PC-9 (cell line): ENCODE measurements at places on chromosomes 5 and 9. TPM values are rescaled to one million over a fixed set of nuclear protein-coding genes. Genes with fewer than 3 reads are reported as not detected.

DNA sequence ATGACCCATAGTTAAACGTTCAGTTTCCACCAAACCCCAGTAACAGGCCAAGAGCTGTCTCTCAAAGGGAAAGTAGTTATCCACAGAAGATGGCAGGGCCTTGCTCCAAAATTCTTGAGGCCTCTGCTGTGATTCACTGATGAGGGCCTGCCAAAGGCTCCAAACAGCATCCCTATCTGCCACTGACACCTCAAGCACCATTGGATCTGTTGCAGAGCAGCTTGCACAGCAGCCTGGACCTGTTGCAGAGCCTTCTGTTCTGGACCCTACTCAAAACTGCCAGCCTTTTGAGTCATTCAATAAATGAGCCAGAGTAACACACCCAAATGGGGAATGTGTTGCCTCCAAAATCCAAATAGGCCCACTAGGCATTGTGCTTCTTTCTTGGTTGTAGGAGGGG is 741.5 kb upstream of the RGMB start:
- DNase-seq, result no peak
- no peaks in the 10 kb centered on the region for H3K27me3 ChIP-seq
- H3K36me3 ChIP-seq, result no peaks in the 10 kb centered on the region
- H3K27ac ChIP-seq, result no peak overlapping the region
- no peak overlapping the region for H3K4me3 ChIP-seq

DNA sequence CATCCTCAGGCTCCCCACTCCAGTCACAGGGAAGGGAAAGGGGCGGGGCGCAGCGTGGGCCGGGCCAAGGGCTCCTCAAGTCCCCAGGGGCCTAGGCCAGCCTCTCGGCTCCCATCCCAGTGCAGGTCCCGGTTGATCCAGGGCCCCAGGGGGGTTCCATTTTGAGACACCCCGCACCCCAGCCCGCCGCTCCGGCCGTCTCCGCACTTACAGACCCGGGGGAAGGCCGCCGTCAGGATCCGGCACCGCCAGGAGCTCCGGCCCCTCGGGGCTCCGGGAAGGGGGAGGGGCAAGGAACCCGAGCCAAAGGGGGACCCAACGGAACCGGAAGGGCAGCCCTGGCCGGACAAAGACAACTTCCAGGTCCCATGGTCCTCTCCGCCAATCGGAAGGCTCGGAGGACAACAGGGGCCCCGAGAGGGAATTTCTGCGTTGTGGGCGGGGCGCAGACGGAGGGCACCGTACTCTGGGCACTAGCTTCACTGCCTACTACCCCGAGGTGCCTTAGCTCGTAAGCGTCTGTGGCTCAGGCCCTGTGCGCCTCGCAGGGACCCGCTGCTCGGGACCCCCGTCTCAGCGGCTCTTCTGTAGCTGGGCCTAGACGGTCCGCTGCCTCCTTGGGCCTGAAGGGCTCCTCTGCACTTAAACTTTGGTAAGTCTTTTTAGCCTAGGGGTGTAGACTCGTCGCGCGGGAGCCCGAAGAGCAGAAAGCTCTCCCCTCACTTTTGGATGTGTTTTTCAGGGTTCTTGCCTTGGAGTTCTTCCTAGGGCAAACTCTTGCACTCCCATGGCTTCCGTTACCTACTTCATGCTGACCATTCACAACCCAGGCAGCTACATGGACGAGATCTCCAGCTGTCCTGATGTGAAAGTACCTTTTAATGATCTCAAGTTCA is at the start of gene ZBTB26:
ZBTB26 (minus strand) TSS at position 287 of the 896 bp plus-strand sequence. CDS start 11,578 bp downstream, outside the sequence.
- H3K4me3 ChIP-seq, result peak within 1 kb of the TSS; percentile 76
- peaks cover 18% of the 10 kb centered on the region for H3K4me1 ChIP-seq
- H3K27ac ChIP-seq, result peak within 1 kb of the TSS; percentile 42

GRCh38 chr5:173592050-173592669 is 24.3 kb downstream of the BOD1 start:
- no peak overlapping the region for H3K27ac ChIP-seq
- no peaks in the 10 kb centered on the region for H3K36me3 ChIP-seq
- DNase-seq, result peak; percentile 9
- no peak overlapping the region for H3K4me3 ChIP-seq

DNA sequence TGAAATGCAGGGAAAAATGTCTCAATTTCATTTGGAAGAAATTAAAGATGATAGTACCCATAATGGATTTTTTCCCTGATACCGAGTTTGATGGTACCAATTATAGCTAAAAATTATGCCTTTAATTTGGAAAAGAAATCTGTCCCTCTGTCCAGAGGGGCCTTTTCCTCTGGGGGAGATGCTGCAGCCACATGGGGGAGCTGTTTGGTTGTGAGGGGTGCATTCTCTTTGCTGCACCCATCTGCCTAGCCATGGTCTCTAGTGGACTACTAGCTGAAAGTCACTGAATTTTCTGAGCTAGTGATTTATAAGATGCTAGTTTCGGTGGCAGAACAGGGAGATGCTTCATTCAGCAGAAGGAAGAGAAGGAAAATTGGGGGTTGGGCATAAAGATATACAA is 9.6 kb downstream of the SEC61B start:
- H3K27me3 ChIP-seq, result no peaks in the 10 kb centered on the region
- no peak overlapping the region for H3K27ac ChIP-seq
- H3K4me3 ChIP-seq, result no peak overlapping the region
- H3K4me1 ChIP-seq, result no peaks in the 10 kb centered on the region
- H3K36me3 ChIP-seq, result peaks cover 40% of the 10 kb centered on the region
- peak; percentile 23 for DNase-seq

DNA sequence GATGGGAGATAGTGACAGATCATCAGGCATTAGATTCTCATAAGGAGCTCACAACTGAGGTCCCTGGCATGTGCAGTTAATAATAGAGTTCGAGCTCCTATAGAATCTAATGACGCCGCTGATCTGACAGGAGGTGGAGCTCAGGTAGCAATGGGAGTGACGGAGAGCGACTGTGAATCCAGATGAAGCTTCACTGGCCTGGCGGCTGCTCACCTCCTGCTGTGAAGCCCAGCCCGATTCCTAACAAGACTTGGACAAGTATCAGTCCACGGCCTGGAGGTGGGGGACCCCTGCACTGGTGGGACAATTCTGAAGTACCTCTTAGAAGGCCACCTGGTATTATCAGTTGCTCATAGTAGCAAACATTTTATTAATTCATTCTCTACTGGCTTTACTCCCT is 377.9 kb upstream of the ITGA1 start:
- H3K4me3 ChIP-seq, result no peak overlapping the region
- no peaks in the 10 kb centered on the region for H3K27me3 ChIP-seq
- H3K4me1 ChIP-seq, result no peaks in the 10 kb centered on the region
- H3K27ac ChIP-seq, result no peak overlapping the region

- DNase-seq, result no peak
- H3K36me3 ChIP-seq, result no peaks in the 10 kb centered on the region
- no peak overlapping the region for H3K4me3 ChIP-seq
- peaks cover 19% of the 10 kb centered on the region for H3K4me1 ChIP-seq
Measured at GRCh38 chr5:178116143-178116885, 3.0 kb downstream of the N4BP3 start.

- H3K27me3 ChIP-seq, result no peaks in the 10 kb centered on the region
- H3K27ac ChIP-seq, result peak overlapping the region; percentile 70
- H3K4me3 ChIP-seq, result peak overlapping the region; percentile 12; the same call in 1 of the 2 replicates
- no peaks in the 10 kb centered on the region for H3K36me3 ChIP-seq
Measured at GRCh38 chr9:89021154-89021803, 30.0 kb downstream of the S1PR3 start.

GRCh38 chr5:143349177-143349576 is 54.3 kb downstream of the NR3C1 start:
- H3K36me3 ChIP-seq, result no peaks in the 10 kb centered on the region
- H3K4me1 ChIP-seq, result peaks cover 11% of the 10 kb centered on the region
- no peaks in the 10 kb centered on the region for H3K27me3 ChIP-seq

DNA sequence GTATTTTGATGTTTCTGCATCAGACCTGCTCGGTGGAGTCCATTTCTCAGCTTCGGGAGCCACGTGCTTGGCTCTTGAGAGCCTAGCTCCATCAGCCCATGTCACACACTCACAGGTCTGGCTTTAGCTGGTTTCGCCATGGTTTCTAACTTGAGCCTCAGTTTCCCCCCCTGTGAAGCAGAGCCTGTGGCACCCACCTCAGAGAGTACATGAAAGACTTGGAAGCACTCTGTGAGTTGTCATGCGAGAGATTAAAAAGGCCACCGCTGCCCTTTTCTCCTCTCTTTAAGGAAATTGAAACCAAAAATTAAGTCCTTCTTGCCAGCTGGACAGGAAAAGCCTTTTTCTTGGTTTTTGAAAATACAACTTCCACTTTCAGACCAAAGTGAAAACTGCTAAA is 8.8 kb downstream of the TENT4A start:
- H3K4me1 ChIP-seq, result peaks cover 5% of the 10 kb centered on the region
- no peak overlapping the region for H3K4me3 ChIP-seq
- no peak for DNase-seq
- no peaks in the 10 kb centered on the region for H3K27me3 ChIP-seq

GRCh38 chr5:83071286-83072051 is 5.7 kb downstream of the TMEM167A start:
- H3K36me3 ChIP-seq, result peaks cover 9% of the 10 kb centered on the region; the same call in 1 of the 2 replicates
- no peak overlapping the region for H3K27ac ChIP-seq
- no peak for DNase-seq

DNA sequence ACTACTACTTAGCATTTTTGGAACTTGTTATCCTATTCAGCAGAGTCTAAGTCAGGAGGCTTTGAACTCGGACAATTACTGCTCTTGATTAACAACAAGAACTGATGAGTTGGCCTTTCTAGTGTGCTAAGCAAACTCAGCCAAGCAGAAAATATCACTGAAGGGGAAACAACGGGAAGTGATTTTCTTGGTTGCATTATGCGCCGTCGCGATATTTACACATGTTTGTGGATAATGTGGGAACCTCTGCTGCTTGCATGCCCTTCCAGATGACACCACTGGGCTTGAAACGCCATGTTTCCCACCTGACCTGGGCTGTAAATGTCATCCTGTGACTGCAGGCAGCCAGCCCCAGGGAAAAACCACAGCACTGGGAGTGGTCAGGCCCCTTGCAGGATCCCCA is 205.5 kb downstream of the PAX5 start:
- H3K27me3 ChIP-seq, result peaks cover 20% of the 10 kb centered on the region; the same call in 1 of the 2 replicates
- H3K27ac ChIP-seq, result no peak overlapping the region
- no peaks in the 10 kb centered on the region for H3K4me1 ChIP-seq
- H3K4me3 ChIP-seq, result no peak overlapping the region
- H3K36me3 ChIP-seq, result no peaks in the 10 kb centered on the region

DNA sequence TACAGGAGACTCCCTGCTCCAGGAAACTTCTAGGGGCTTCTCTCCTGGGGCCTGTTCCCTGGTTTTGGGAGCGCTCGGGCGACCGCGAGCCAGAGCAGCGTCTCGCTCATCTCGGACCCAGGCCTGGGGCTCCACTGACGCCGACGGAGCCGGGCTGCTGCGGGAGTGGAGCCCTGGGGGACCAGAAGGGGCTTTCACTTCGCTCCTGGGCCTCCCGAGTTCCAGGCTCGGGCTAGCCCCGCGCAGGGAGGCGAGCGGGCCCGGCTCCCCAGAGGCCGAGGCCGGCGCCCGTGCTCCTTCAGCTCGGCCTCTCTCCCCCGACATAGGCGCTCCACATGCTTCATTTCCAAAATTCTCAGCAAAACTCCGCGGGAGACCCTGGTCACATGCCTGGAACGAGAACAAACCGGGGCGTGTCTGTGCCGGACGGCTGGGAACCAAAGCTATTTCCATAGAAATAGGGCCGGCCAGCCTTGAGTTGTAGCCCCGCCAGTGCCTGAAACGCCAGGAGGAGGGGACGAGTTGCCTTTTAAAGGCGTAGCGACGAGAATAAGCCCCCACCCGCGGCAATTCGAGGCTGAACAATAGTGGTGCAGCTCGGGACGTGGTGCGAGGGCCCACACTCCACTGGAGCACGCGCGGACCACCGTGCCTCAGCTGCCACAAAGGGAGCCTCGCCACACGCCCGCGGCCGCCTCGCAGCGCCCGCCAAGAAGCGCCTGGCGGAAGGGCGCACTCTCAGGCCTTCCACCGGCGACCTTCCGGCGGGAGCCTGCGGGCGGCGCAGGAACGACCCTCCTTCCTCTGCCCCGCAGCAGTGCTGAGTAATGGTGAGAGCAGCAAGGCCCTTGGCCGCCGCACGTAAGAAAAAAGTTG is 1.1 kb upstream of the G3BP1 start:
- DNase-seq, result peak; percentile 61
- H3K4me1 ChIP-seq, result peaks cover 27% of the 10 kb centered on the region
- H3K4me3 ChIP-seq, result peak overlapping the region; percentile 83
- peaks cover 15% of the 10 kb centered on the region for H3K36me3 ChIP-seq

DNA sequence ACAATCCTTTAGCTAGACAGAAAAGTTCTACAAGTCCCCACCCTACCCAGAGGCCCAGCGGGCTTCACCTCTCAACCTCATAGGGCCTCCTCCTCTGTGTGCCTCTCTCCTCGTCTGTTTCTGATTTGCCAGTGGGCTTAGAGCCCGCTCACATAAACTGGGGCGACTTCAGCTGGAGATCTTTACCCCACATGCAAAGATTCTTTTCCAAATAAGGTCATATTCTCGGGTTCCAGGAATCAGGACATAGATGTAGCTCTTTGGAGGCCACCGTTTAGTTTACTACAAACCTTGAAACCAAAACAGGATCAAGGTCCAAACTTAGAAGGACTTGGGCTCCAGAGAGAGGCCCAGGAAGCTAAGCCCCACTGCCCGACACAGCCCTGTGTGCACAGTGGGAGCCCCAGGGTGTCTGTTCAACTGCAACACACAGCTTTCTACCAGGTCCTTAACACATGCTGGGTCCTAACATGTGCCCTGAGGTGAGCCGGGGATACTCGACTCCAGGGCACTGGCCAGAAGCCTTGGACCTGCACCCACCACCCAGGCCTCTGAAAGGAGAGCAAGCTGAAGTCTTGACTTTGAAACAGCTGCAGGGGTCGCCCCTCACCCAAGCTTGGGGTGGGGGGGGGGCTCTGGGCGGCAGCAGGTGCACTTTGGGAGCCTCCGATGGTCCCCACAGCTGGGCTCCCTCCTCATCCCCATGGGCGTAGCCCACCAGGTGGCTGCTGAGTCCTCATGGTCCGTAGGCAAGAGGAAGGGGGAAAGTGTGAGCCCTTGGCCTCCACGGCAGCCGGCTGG is 26.8 kb upstream of the SLC12A7 start:
- H3K27me3 ChIP-seq, result no peaks in the 10 kb centered on the region
- H3K4me1 ChIP-seq, result 0 out of 2 replicates have a peak, but pooled peaks cover 3% of the 10 kb centered on the region
- no peak overlapping the region for H3K4me3 ChIP-seq

DNA sequence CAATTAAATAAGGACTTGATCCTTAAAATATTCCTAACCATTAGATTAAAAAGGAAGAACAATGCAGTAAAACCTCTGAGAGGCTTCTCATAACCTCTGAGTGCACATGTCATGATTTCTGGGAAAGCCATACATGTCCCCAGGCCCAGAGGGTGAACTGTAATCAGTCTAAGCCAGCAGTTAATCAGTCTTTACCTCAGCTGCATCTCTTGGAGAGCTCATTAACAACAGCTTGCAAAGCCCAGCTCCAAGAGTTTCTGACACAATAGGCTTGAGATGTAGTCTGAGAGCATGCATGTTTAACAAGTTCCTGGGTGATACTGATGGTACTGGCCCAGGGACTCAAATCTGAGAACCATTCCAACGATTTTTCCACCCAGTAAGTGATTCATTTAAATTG is 392.1 kb downstream of the DNAH5 start:
- H3K4me1 ChIP-seq, result no peaks in the 10 kb centered on the region
- H3K4me3 ChIP-seq, result no peak overlapping the region
- no peaks in the 10 kb centered on the region for H3K27me3 ChIP-seq
- no peaks in the 10 kb centered on the region for H3K36me3 ChIP-seq
- no peak for DNase-seq

The POU5F2 gene
- 0.95 and 1.1 TPM in 2 replicates for total RNA-seq

The MARVELD2 gene
- 16.2 and 21.0 TPM in 2 replicates for total RNA-seq

The LHX3 gene
- total RNA-seq, result 0.22 and 0.43 TPM in 2 replicates

The PCDHGA10 gene
- 0.13 and 0.15 TPM in 2 replicates for total RNA-seq

The EQTN gene
- not detected in 2 replicates for total RNA-seq

The PCDHGB2 gene
- 0.28 and 0.33 TPM in 2 replicates for total RNA-seq
